Lung (tissue), 17 donors: ENCODE measurements at places on chromosomes 4 and X.

DNA sequence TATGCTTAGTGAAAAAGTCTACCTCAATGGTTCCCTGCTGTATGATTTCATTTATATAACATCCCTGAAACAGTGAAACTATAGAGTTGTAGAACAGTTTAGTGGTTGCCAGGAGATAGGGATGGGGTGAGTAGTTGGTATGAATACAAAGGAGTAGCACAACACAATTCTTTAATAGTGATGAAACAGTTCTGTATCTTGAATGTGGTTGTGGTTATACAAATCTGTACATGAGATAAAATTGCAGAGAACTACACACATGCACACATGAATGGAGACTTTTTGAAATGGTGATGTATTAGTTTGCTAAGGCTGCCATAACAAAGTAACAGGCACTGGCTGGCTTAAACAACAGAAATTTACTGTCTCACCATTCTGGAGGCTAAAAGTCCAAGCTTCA, 677.1 kb downstream of the ADGRL3 start:
- H3K36me3 ChIP-seq, result no peaks in the 10 kb centered on the region
- no peaks in the 10 kb centered on the region for H3K4me1 ChIP-seq
- no peak overlapping the region for H3K4me3 ChIP-seq
- no peak for DNase-seq
- H3K27me3 ChIP-seq, result no peaks in the 10 kb centered on the region

DNA sequence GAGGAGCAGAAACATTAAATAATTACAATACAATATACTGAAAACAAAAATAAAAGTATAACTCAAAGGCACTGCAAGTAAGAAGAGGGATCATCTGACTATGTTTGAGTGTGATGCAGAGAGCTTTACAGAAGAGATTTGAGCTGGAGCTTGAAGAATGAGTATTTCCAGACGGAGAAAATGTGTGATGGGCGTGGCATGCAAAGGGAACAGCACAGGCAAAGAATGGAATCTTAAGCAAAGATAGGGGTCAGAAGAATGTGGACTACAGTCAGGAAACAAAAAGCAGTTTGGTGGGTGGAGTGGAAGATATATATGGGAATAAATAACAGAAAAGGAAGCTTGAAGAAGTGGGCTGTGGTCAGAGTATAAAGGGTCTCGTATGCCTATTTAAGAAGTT, 45.5 kb downstream of the OPHN1 start:
- no peak for DNase-seq
- H3K4me3 ChIP-seq, result no peak overlapping the region
- no peaks in the 10 kb centered on the region for H3K36me3 ChIP-seq
- no peak overlapping the region for H3K27ac ChIP-seq
- peaks cover 15% of the 10 kb centered on the region for H3K4me1 ChIP-seq
- H3K27me3 ChIP-seq, result no peaks in the 10 kb centered on the region

DNA sequence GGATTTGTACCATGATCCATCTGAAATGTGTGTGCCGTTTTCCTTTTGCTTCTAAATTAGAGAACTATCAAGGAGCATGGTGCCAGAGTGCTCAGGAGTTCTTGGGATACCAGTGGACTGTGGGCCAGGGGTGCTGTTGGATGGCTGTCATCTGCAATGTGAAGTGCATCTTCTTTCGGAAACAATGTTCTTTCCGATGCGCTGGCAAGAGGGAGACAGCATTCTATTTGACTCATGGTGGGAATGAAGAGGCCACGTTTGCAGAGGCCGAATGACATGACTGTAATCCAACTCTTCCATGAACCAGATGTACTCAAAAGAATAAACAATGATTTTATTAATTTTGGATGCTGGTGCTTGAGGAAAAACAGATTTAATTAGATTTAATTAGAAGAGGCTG, 45.5 kb downstream of the SORCS2 start:
- no peak for DNase-seq
- H3K36me3 ChIP-seq, result no peaks in the 10 kb centered on the region
- H3K4me1 ChIP-seq, result peaks cover 6% of the 10 kb centered on the region
- H3K27ac ChIP-seq, result peak overlapping the region; percentile 18
- no peaks in the 10 kb centered on the region for H3K27me3 ChIP-seq
- H3K4me3 ChIP-seq, result no peak overlapping the region

DNA sequence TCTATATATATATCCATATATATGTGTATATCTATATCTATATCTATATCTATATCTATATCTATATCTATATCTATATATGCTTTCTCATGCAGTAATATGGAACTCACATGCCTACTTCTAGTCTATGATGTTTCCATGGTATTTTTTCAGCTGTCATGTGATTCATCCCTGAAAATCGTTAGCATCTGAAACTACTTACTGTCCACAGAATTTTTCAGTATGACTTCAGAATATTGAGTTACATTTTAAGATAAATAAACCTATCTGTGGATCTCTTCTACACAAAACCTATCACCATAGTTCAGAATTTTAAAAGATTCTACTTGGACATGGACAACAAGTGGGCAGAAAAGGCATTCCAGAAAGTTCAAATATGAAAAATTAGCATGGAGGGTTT, 855.1 kb upstream of the INTU start:
- no peak overlapping the region for H3K27ac ChIP-seq
- H3K36me3 ChIP-seq, result no peaks in the 10 kb centered on the region
- DNase-seq, result no peak
- H3K27me3 ChIP-seq, result no peaks in the 10 kb centered on the region
- no peak overlapping the region for H3K4me3 ChIP-seq
- no peaks in the 10 kb centered on the region for H3K4me1 ChIP-seq

- H3K27ac ChIP-seq, result no peak overlapping the region
- H3K4me3 ChIP-seq, result no peak overlapping the region
- H3K36me3 ChIP-seq, result no peaks in the 10 kb centered on the region
- no peaks in the 10 kb centered on the region for H3K27me3 ChIP-seq
These were observed 795.4 kb upstream of the DIAPH2 start for GRCh38 chrX:95889279-95889678.

DNA sequence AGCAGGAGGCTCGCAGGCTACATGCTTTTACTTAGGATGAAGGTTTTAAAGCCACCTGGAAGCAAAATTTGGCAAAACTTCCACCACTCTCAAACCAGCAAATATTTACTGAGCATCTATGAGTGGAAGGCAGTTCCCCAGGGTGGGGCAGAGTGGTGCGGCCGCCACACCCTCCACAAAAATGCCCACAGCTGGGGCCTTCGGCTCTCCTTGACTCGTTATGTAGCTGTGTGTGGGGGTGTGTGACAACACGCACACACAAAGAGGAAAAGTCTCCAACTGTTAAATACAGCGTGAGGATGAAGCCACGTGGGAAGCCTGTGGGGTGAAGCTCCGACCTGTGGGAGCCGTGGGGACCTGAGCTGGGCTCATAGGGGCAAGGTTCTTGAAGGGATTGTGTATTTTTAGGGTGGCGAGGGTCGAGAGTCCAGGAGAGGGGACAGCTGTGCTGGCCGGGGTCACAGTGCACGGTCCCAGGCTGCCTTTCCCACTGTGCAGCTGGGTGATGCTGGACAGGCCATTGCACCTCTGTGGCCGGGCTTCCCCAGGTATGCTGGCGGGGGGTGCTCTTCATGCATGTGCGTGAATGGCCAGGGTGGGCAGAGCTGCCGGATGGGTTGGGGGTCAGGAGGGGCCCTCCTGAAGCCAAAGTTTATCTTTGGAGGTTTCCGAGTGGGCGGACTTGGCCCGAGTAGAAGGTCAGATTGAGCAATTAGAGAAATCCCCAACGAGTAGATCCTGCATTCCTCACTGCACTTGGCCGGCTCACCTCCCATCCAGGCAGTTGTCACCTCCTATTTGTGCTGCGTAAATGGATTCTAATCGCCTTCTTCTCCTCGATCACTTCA, 25.4 kb downstream of the SORCS2 start:
- no peaks in the 10 kb centered on the region for H3K27me3 ChIP-seq
- peak overlapping the region; percentile 86 for H3K27ac ChIP-seq
- no peak overlapping the region for H3K4me3 ChIP-seq
- no peaks in the 10 kb centered on the region for H3K36me3 ChIP-seq

DNA sequence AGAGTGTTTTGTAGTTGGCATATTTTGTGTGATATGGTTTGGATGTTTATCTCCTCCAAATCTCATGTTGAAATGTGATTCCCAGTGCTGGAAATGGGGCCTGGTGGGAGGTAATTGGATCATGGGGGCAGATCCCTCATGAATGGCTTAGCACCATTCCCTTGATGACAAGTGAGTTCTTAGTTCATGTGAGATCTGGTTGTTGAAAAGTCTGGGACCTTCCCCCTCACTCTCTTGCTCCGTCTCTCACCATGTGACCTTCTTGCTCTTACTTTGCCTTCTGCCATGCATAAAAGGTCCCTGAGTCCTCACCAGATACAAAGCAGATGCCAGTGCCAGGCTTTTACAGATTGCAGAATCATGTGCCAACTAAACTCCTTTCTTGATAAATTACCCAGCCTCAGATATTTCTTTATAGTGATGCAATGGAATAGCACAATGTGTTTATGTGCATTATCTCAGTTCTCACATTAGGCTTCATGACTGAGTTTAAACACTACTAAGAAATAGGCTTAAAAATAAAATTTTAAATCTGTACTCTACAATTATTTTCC, 1348.8 kb downstream of the STIM2 start:
- no peaks in the 10 kb centered on the region for H3K27me3 ChIP-seq
- no peak overlapping the region for H3K4me3 ChIP-seq
- no peak for DNase-seq
- H3K27ac ChIP-seq, result no peak overlapping the region
- H3K36me3 ChIP-seq, result no peaks in the 10 kb centered on the region

DNA sequence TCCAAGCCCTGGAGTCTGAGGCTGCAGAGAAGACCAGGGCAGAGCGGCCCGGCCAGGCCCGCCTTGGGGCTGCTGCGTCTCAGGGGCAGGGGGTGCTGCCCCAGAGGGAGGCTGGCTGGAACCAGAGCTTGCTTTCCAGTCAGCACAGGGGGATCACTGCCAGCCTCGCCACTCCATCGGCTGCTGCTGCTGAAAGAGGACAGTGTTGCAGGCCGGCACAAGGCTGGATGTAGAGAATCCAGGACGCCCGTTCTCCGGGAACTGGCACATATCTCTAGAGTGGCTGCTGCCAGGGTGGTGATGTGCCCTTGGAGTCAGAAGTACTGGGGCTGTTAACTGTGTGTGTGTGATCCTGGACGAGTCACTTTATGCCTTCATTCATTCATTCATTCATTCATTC, 31.9 kb upstream of the SORCS2 start:
- H3K4me1 ChIP-seq, result peaks cover 11% of the 10 kb centered on the region
- no peak for DNase-seq
- H3K27ac ChIP-seq, result no peak overlapping the region
- no peaks in the 10 kb centered on the region for H3K27me3 ChIP-seq
- H3K4me3 ChIP-seq, result no peak overlapping the region

- DNase-seq, result no peak
- H3K4me3 ChIP-seq, result no peak overlapping the region
- no peaks in the 10 kb centered on the region for H3K4me1 ChIP-seq
- H3K27me3 ChIP-seq, result no peaks in the 10 kb centered on the region
- no peaks in the 10 kb centered on the region for H3K36me3 ChIP-seq
- H3K27ac ChIP-seq, result no peak overlapping the region
These were observed 91.4 kb upstream of the TTC29 start for GRCh38 chr4:147037069-147037468.

- H3K27me3 ChIP-seq, result no peaks in the 10 kb centered on the region
- no peak overlapping the region for H3K4me3 ChIP-seq
- H3K4me1 ChIP-seq, result no peaks in the 10 kb centered on the region
- no peak for DNase-seq
- no peaks in the 10 kb centered on the region for H3K36me3 ChIP-seq
These were observed 605.6 kb upstream of the BOD1L1 start for GRCh38 chr4:14233126-14233525.

DNA sequence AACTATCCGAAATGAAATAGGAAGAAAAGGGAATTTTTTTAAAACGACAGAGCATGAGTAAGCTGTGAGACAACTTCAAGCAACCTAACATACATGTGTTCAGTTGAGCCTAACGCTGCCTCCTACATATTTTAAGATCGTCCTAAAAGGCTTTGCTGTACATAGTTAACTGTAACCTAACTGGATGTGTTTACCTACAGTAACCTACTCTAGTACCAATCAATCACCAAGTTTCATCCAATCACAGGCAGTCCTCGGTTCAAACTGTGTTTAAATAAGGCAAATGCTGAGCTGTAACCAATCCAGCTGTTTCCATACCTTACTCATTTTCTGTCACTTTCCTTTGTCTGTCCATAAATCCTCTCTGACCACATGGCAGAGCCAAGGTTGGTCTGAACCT, 17.1 kb downstream of the RCHY1 start:
- H3K27ac ChIP-seq, result no peak overlapping the region
- peaks cover 21% of the 10 kb centered on the region for H3K36me3 ChIP-seq
- peaks cover 8% of the 10 kb centered on the region for H3K4me1 ChIP-seq
- H3K4me3 ChIP-seq, result no peak overlapping the region
- DNase-seq, result no peak
- no peaks in the 10 kb centered on the region for H3K27me3 ChIP-seq

GRCh38 chrX:111831343-111831742, 44.6 kb upstream of the TRPC5OS start:
- H3K27me3 ChIP-seq, result no peaks in the 10 kb centered on the region
- no peaks in the 10 kb centered on the region for H3K36me3 ChIP-seq
- DNase-seq, result no peak
- peaks cover 1% of the 10 kb centered on the region for H3K4me1 ChIP-seq
- no peak overlapping the region for H3K4me3 ChIP-seq
- H3K27ac ChIP-seq, result no peak overlapping the region

DNA sequence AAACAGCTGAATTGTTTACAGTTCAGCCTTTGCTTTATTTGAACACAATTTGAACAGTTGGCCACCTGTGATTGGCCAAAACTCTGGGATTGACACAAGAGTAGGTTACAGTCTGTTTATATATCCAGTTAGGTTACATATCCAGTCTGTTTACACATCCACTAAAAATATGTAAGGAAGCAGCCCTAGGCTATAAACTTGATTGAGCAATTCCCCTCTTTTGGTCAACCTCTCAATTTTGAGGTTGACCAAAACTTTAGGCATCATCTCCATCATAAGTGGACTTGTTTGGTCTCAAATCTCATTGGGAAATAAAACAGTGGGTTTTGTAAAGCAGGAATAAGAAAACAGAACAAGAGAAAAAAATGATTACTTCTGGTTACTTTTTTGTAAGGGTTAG, 190.8 kb downstream of the SPATA18 start:
- no peaks in the 10 kb centered on the region for H3K27me3 ChIP-seq
- no peak for DNase-seq
- H3K4me3 ChIP-seq, result no peak overlapping the region
- H3K36me3 ChIP-seq, result no peaks in the 10 kb centered on the region

DNA sequence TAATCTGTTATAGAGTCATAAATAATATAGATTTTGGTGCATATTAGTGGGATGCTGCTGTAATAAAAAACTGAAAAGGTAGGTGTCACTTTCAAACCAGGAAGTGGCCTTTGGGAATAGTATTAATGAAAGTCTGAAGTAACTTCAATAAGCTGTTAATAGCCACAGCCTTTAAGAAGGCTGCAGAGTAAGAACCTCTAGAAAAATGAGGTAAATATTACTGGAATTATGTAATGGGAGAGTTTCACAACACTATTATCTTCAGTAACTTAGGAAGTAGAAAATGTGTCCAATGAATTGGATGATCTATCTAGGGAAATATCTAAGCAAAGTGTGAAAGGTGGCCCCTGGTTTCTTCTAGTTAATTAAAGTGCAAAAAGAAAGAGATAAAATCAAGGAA, 104.7 kb downstream of the NCAPG start:
- H3K36me3 ChIP-seq, result peaks cover 8% of the 10 kb centered on the region
- no peaks in the 10 kb centered on the region for H3K27me3 ChIP-seq
- no peak overlapping the region for H3K27ac ChIP-seq
- H3K4me1 ChIP-seq, result no peaks in the 10 kb centered on the region
- H3K4me3 ChIP-seq, result no peak overlapping the region

GRCh38 chr4:39825090-39825489, 127.2 kb downstream of the UBE2K start:
- no peak overlapping the region for H3K4me3 ChIP-seq
- no peaks in the 10 kb centered on the region for H3K4me1 ChIP-seq
- H3K27ac ChIP-seq, result no peak overlapping the region
- peaks cover 9% of the 10 kb centered on the region for H3K36me3 ChIP-seq

GRCh38 chr4:53119680-53120079, 246.2 kb downstream of the SCFD2 start:
- no peaks in the 10 kb centered on the region for H3K36me3 ChIP-seq
- H3K27me3 ChIP-seq, result no peaks in the 10 kb centered on the region
- no peak overlapping the region for H3K27ac ChIP-seq
